ENCODE measurements at places on chromosomes 4 and X. TPM values are rescaled to one million over a fixed set of nuclear protein-coding genes. Genes with fewer than 3 reads are reported as not detected.

Gene JADE3
- total RNA-seq: 5.2 TPM

GRCh38 chr4:2266181-2266580, 4.3 kb upstream of the MXD4 start:
- no peaks in the 10 kb centered on the region for H3K27me3 ChIP-seq
- H3K4me3 ChIP-seq: no peak overlapping the region
- peak overlapping the region; percentile 77 for H3K27ac ChIP-seq
- DNase-seq: no peak
- no peaks in the 10 kb centered on the region for H3K36me3 ChIP-seq

DNA sequence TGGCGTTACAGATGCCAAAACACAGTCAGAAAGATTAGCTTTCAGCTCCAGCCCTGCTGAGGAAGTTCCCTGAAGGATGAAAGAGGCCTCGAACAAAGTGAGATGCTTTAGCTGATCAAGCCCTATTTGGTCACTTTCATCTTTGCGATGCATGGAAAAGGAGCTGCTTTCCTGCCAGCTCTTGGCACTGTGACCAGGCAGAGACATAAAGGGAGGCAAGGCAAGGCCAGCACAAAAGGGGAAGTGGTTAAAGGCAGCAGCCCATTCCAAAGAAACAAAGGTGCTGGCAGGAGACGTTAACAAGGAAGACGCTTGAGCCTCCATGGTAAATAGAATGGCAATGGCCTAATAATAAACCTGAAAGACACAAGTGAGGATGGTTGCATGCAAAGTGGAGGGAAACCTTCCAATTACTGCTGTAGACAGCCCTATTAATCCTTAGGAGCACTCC, 617.1 kb upstream of the INTU start:
- no peak for DNase-seq
- no peak overlapping the region for H3K27ac ChIP-seq
- H3K4me3 ChIP-seq: no peak overlapping the region
- no peaks in the 10 kb centered on the region for H3K27me3 ChIP-seq
- H3K4me1 ChIP-seq: no peaks in the 10 kb centered on the region

DNA sequence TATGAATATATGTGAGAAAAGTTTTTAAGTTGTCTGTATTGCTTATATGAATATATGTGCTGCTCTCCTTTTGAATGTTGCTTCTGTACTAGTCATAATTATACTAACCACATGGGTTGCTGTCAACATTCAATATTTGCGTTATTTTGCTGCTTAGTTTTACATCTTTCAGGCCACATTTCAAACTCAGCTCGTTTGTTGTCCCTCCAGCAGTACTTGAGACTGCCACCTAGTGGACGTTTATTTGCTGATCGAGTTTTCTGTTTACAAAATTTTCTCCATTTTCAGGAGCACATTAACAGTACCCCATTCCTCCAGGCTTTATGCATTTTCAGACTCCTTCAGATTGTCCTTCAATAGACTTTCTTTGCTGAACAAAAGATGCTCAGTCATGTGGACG, 75.8 kb downstream of the NUDT11 start:
- no peak overlapping the region for H3K4me3 ChIP-seq
- DNase-seq: no peak
- no peak overlapping the region for H3K27ac ChIP-seq
- H3K4me1 ChIP-seq: no peaks in the 10 kb centered on the region
- H3K36me3 ChIP-seq: no peaks in the 10 kb centered on the region
- no peaks in the 10 kb centered on the region for H3K27me3 ChIP-seq

DNA sequence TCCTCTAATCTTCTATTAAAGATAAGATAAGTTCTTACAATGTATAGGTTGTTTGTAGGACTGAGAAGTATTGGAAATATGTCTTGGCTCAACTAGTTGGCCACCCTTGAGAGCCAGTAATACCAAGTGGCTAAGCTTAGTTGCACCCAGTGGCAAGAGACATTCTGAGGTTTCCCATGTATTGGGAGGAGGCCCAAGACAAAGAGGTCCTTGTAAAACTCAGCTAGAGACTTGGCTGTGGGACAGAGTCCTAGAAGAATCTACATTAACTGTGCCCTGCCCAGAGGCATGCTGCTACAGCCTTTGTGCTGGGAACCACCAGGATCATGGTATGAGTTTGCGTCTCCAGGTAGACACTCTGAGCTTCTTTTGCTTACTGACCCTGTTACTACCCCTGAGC, 41.9 kb upstream of the SLC4A4 start:
- H3K4me1 ChIP-seq: no peaks in the 10 kb centered on the region
- DNase-seq: no peak
- H3K27ac ChIP-seq: no peak overlapping the region
- H3K36me3 ChIP-seq: no peaks in the 10 kb centered on the region

- H3K4me3 ChIP-seq: no peak overlapping the region
- no peaks in the 10 kb centered on the region for H3K36me3 ChIP-seq
- no peak overlapping the region for H3K27ac ChIP-seq
Measured at GRCh38 chrX:101171883-101172400, 47.6 kb upstream of the DRP2 start.

Gene DAPP1
- total RNA-seq: 22.6 TPM

- H3K27ac ChIP-seq: no peak overlapping the region
- no peak for DNase-seq
- H3K4me3 ChIP-seq: no peak overlapping the region
- no peaks in the 10 kb centered on the region for H3K27me3 ChIP-seq
- no peaks in the 10 kb centered on the region for H3K36me3 ChIP-seq
Measured at GRCh38 chr4:93237521-93237920, 591.0 kb upstream of the ATOH1 start.

Gene AADAT
- total RNA-seq: 3.7 TPM

Gene GPC4
- 7.6 TPM for total RNA-seq

Gene NAA11
- not detected for total RNA-seq

Gene FGFBP1
- 61.9 TPM for total RNA-seq

Gene KCND1
- total RNA-seq: 2.0 TPM

Gene SMAD1
- 31.7 TPM for total RNA-seq

GRCh38 chrX:21838937-21839333, 482 bp upstream of the MBTPS2 start:
- H3K4me3 ChIP-seq: peak overlapping the region; percentile 62
- H3K4me1 ChIP-seq: peaks cover 8% of the 10 kb centered on the region
- H3K27me3 ChIP-seq: no peaks in the 10 kb centered on the region
- DNase-seq: no peak
- no peaks in the 10 kb centered on the region for H3K36me3 ChIP-seq
- peak overlapping the region; percentile 67 for H3K27ac ChIP-seq

DNA sequence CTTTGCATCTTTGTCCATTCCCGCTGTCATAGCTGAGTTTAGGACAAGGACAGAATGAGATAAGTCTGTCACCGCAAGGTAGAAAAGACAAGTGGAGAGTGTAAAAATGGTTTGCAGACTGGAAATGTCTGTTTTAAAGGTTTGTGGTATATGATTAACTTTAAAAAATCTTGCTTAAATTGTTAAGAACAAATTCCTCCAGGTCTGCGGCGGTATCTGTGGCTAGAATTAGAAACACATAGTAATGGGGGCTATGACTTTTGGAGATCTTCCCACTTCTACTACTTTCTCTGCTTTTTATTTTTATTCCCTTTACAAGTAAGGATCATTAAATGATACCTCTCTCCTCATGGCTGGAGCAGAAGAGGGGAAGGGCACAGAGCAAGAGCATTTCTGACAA, 92.2 kb downstream of the MID1IP1 start:
- no peaks in the 10 kb centered on the region for H3K4me1 ChIP-seq
- no peak overlapping the region for H3K4me3 ChIP-seq
- H3K27me3 ChIP-seq: no peaks in the 10 kb centered on the region
- H3K36me3 ChIP-seq: no peaks in the 10 kb centered on the region
- no peak for DNase-seq

Gene PCSK1N
- 15.0 TPM for total RNA-seq

Gene BTC
- 0.74 TPM for total RNA-seq

- peak overlapping the region; percentile 33 for H3K4me3 ChIP-seq
- no peaks in the 10 kb centered on the region for H3K27me3 ChIP-seq
- DNase-seq: peak; percentile 91
Measured at GRCh38 chrX:68827848-68828624, 785 bp upstream of the EFNB1 start.

Gene GLUD2
- 0.98 TPM for total RNA-seq

GRCh38 chr4:86846921-86847320, 2.3 kb downstream of the SLC10A6 start:
- H3K36me3 ChIP-seq: no peaks in the 10 kb centered on the region
- H3K27me3 ChIP-seq: no peaks in the 10 kb centered on the region
- peak overlapping the region; percentile 32 for H3K4me3 ChIP-seq

Gene AKAP4
- total RNA-seq: not detected

GRCh38 chrX:81564851-81565250, 362.9 kb downstream of the SH3BGRL start:
- no peak overlapping the region for H3K4me3 ChIP-seq
- no peak overlapping the region for H3K27ac ChIP-seq
- no peak for DNase-seq
- H3K4me1 ChIP-seq: no peaks in the 10 kb centered on the region
- no peaks in the 10 kb centered on the region for H3K36me3 ChIP-seq

DNA sequence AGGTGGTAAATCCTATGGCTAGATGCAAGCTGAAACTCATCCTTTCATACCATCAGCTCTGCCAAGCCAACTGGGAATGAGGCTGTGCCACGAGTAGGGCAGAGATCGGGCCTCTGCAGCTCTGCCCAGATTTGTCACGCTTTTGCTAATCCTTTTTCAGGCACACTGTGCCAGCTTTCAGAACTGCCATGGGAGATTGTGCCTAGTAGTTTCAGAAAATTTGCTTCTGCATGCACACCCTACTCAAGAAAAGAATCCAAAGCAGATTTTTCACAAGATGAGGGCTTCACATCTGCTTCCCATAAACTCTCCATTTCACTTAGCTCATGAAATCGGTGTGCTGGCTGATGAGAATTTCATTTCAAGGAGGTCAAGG, 3.3 kb upstream of the ADH7 start:
- H3K27ac ChIP-seq: peak overlapping the region; percentile 56
- no peak overlapping the region for H3K4me3 ChIP-seq
- H3K27me3 ChIP-seq: no peaks in the 10 kb centered on the region
- peaks cover 25% of the 10 kb centered on the region for H3K4me1 ChIP-seq

DNA sequence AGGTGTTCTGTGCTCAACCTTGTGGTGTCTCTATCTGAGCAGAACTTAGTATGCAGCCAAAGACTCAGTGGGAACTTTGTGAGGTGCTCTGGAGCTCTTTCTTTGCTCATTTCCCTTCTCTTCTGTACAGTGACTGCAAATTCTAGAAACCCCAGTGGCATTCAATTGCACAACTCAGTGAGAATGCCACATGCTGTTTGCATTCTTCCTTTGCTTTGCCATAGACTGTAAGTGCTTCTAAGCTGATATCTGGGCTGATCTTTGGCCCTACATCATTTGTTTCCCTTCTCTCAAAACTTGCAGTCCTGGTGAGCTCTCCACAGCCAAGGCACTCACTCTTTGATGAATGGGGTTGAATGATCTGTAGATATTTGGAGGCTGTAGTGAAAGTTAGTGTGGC, 7.0 kb downstream of the PNMA3 start:
- H3K27ac ChIP-seq: no peak overlapping the region
- no peak for DNase-seq
- H3K27me3 ChIP-seq: no peaks in the 10 kb centered on the region
- no peaks in the 10 kb centered on the region for H3K36me3 ChIP-seq

- no peak overlapping the region for H3K27ac ChIP-seq
- H3K27me3 ChIP-seq: peaks cover 15% of the 10 kb centered on the region
- no peaks in the 10 kb centered on the region for H3K36me3 ChIP-seq
- DNase-seq: peak; percentile 91
- no peak overlapping the region for H3K4me3 ChIP-seq
Measured at GRCh38 chr4:1412376-1413203, 6.3 kb upstream of the NKX1-1 start.

DNA sequence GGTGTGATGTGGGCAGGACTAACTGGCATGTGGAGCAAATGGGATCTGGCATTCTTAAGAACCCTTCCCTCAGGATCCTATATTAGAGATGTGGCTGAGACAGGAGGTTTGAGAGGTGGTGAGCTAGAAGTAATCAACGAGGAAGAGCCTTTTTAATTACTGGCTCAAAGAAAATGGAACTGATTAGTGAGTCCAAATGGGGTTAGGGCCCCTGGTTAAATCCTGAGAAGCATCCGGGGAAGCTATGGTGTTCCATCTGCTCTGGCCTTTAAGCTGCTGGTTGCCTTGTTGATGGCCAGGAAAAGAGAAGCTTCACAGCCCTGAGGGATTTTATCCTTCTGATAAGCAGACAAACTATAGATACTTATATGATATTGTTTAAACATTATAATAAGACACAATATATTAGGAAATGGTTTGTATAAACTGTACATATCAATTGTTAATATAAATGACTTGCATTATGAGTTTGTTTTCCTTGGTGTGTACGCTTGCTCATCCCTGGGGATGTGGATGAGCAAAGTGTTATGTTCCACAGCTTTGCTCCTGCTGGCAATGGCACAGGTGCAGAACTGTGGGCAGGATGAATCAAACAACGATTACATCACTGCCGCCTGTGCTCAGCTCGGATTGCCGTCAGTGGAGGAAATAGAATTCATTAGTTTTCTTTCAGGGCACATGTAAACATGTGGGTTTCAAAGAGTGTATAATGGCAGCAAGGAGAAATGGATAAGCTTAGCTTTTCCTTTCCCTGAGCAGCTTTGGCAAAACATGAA, 328.6 kb upstream of the ARX start:
- H3K4me3 ChIP-seq: no peak overlapping the region
- H3K4me1 ChIP-seq: no peaks in the 10 kb centered on the region
- H3K36me3 ChIP-seq: no peaks in the 10 kb centered on the region

DNA sequence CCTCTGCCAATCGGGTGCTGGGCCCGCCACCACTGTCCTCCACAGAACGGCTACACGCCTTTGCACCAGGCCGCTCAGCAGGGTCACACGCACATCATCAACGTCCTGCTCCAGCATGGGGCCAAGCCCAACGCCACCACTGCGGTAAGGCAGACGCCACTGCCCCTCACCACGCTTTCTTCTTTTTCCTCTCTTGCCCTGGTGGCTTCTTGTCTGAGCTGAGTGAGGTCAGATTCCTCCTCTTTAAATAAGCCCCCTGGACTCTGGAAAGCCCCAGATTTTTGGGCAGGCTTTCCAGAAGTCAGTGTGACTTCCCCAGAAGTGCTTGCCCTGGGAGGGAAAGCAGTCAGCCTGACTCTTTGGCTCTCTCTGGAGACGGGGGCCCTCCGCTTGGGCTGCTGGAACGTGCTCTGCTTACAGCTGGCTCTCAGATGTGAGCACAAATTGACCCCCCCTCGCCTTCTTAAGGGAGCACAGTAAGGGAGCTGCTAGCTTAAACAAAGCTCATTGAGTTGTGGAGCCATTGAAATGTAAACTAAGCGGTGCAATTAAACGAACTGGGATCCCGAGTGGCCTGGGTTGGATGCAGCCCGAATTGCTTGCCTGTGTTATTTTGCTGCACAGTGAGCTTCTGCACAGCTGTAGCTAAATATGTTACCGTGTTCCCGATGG, 243.1 kb downstream of the ANK2 start:
- no peaks in the 10 kb centered on the region for H3K36me3 ChIP-seq
- H3K27ac ChIP-seq: peak overlapping the region; percentile 87
- H3K27me3 ChIP-seq: no peaks in the 10 kb centered on the region
- H3K4me3 ChIP-seq: peak overlapping the region; percentile 9

Gene CDX4
- total RNA-seq: not detected

- no peaks in the 10 kb centered on the region for H3K36me3 ChIP-seq
- no peaks in the 10 kb centered on the region for H3K4me1 ChIP-seq
- no peak overlapping the region for H3K27ac ChIP-seq
- H3K27me3 ChIP-seq: no peaks in the 10 kb centered on the region
- no peak for DNase-seq
Measured at GRCh38 chr4:6042293-6043063, 24.2 kb upstream of the C4orf50 start.

Data from vagina (tissue), 2 donors.